Adipocyte (in vitro differentiated cells): ENCODE measurements at places on chromosomes 1 and 21.

- DNase-seq: no peak
Measured at GRCh38 chr1:113744114-113744513, 15.2 kb downstream of the PHTF1 start.

GRCh38 chr1:197937892-197938291, 20.7 kb downstream of the LHX9 start:
- DNase-seq: no peak

DNA sequence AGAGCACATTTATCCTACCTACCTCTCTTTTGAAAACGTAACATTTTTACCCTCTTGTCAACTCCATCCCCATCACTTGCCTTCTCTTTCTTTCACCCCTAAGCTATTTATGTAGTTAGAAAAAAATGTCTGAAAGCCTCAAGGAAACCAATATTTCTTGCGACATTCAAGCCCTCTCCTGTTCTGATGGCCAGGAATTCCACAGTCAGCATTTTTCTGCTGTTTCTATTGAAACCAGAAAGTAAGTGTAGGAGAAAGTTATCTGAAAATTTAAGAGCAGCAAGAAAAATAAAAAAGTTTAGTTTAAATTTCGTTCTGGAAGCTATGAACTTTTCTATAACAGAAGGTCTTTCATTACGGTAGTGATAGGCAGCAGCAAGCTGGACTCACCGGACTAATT, 247.6 kb upstream of the PBX1 start:
- peak; percentile 40 for DNase-seq

GRCh38 chr1:190588424-190588823, 110.8 kb upstream of the BRINP3 start:
- DNase-seq: peak; percentile 4

DNA sequence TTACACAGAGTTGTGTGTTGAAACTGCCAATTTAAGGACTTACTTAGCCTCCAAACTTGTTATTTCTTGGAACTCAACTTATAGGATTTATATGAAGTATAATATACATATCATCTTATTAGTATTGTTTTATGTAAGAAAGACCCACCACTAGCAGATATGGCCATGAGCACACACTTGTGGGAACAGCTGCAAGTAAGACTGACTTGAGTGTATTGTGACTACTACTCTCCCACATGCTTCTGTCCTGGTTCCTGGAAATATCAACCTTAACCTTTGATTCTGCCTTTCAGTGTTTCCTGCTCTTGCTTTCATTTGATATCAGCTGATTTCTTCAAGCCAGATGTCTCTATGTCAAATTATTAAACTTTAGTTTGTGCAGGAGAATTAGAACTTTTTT, 175.3 kb downstream of the MAGI3 start:
- DNase-seq: no peak

DNA sequence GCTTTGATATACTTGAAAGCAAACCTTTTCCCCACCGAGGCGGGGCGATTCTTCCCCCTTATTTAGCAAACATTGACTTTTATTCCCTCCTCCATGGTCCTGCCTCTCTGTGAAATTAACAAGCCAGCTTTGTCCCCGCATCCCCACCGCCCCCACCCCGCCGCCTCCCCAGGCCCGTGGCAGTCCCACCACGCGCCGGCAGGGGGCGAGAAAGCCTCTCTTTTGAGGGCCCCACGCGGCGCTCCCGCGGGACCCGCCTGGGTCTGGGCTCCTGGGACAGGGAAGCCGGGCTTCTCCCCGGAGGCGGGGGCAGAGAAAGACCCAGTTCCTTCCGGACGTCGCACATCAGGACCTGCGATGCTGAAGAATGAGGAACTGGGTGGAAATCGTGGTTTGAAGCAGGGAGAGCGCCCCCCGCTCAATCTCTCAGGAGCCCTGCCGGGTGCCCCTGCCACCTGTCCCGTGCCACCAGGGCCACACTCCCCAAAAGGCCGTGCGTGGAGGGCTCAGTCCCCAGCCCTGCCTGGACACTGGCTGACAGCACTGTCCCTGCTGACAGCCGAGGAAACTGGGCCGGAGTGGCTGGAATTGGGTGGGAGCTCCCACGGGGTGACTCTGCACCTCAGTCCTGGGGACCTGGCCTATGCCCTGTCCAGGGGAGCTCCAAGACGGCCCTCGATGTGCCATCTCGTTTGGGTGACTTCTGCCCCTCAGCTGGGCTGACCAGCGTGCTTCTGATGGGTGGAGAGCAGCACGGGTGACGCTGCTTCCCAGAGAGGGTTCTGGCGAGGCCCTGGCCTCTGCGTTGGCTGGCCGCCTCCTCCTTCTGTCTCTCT, 8.6 kb upstream of the ACTRT2 start:
- peak; percentile 73 for DNase-seq

DNA sequence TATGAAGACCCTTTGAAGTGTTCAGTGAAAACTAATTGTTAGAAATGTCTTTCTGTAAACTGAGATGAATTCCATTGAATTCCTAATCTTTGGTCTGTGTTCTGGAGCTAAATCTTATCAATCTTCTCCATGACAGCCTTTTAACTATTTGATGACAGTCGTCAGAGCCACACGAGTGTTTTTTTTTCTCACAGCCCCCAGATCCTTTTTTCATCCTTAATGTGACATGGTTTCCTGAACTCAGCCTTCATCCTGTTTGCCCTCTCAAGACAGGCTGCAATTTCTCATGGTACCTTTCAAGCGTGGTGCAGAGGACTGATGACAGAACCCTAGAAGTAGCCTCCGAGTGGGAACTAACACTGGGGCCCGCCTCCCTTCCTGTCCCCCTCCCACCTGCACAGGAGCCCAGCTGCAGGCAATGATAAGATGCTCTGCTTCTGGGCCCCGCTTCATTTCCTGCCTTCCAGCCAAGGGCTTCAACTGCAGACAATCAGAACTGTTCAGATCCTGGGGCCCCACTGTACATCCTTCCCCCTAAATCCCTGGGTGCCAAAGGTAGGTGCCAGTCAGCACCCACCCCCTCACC, 114.6 kb upstream of the VAV3 start:
- no peak for DNase-seq

DNA sequence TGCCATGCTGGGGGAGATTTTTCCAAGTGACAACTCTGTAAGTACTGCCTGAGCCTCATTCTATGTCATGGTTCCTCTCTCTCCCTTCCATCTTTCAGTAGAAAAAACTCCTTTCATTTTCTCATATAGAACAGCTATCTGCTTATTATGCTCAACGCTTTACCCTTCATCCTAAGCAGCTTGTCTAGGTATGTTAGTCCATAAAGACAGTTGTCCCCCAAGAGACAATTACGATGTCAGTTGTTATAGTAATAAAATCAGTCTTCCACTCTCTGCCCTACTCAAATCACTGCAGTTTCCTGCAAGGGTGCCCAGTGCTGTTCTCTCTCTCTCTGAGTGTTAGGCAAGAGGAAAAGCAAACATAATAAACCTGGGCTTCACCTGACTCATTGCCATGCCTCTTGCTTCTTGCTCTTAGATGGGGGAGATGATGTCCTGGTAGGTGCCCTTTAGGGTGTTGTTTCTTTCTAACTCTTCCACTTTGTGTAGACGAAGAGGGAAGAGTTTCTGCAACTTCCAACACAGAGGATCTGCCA, 59.4 kb downstream of the PAPPA2 start:
- no peak for DNase-seq

- no peak for DNase-seq
Measured at GRCh38 chr21:32338209-32338921, 39.7 kb downstream of the MRAP start.

GRCh38 chr1:225581186-225581585, 71.7 kb downstream of the ENAH start:
- DNase-seq: no peak

DNA sequence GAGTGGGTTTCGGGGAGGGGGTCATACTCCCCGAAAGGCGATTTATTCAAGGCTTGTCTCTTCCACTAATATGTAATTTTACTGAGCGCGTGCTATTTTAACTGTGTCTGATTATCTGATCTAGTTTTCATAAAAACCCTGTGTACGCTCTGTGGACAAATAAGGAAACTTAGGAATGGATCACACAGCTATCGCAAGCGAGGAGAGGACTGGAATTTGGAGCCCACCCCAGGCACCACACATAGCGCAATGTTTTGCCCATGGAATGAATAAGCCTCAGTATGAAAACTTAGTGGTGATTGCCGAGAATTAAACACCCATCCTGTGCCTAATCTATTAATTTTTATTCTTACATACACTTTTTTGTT, 9.8 kb upstream of the RAB42 start:
- DNase-seq: peak; percentile 55

- DNase-seq: no peak
Measured at GRCh38 chr1:85088408-85088784, 40.1 kb upstream of the MCOLN3 start.

DNA sequence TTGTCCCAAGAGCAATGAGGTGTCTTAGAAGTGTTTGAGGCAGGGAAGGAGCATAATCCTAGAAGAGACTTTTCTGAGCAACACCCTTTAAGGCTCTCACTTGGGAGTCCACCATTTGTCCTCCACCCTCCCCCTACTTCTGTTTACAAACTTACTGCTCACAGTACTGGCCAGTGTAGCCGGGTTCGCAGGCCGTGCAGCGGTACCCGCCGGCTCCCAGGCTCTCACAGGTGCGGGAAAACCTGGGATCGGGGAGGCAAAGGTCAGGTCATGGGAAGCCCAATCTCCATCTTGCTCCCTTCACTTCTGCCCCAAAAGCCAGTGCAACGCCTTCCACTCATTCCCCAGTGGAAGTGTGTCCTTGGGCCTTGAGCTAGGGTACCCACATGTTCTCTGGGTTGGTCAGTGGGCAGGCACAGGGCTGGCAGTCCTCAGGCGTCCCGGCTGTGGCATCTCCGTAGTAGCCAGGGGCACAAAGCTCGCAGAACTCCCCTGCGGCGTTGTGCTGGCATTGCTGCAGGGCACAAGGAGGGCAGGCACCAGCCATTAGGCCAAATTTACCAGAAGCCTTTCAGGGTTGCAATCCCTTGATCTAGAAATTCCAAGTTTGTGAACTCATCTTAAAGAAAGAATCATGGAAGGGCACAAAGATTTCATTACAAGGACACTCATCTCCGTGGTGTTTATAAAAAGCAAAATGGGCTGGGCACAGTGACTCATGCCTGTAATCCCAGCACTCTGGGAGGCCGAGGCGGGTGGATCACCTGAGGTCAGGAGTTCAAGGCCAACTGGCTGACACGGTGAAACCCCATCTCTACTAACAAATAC, 49.8 kb downstream of the LDLRAD2 start:
- DNase-seq: peak; percentile 72

DNA sequence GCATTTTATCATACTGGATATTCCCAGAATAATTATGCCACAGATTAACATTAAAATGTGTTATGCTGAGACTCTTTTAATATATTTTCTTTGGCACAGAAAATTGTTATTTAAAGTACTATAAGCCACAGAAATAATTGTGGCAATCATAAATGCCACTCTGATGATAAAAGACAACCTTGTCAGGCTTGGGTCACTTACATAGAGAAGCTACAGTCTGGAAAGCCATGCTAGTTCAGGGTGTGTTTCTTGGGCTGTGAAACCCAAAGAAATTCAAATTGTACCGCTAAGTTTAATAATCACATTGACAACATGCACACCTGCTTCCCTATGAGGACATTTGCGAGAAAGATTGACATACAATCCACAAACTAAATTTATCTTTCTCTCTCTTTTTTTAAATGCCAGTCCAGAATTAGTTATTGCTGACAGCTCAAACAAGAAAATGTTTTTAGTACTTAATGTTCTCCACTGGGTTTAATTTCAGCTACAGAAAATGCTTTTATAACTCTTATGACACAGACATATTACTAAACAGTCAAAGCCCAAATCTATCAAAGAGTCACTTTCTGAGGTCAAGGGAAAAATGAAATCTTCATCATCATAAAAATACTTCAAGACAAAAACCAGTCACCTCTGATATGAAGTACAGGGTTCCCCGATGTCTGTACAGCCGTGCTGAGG, 38.7 kb downstream of the TTC13 start:
- DNase-seq: no peak

DNA sequence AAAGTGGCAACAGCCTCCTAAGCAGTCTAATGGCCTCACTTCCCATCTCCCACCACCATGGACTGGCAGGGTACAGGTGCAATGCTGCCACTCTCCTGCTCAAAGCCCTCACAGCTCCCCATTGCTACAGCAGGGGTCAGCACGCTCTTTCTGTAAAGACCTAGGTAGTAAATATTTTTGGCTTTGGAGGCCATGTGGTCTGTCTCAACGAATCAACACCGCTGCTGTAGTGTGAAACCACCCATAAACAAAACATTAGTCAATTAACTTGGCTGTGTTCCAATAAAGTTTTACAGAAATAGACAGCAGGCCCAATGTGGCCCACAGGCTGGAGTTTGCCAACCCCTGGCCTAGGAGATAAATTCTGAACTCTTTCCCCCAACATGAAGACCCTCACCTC, 44.6 kb upstream of the TMEM125 start:
- peak; percentile 15 for DNase-seq

GRCh38 chr1:206521127-206521526, 13.8 kb downstream of the RASSF5 start:
- DNase-seq: no peak

GRCh38 chr1:150484861-150485260, 2.4 kb upstream of the TARS2 start:
- peak; percentile 45 for DNase-seq
